GM23248 (cell line): ENCODE measurements at places on chromosomes 2 and 18. TPM values are rescaled to one million over a fixed set of nuclear protein-coding genes. Genes with fewer than 3 reads are reported as not detected.

DNA sequence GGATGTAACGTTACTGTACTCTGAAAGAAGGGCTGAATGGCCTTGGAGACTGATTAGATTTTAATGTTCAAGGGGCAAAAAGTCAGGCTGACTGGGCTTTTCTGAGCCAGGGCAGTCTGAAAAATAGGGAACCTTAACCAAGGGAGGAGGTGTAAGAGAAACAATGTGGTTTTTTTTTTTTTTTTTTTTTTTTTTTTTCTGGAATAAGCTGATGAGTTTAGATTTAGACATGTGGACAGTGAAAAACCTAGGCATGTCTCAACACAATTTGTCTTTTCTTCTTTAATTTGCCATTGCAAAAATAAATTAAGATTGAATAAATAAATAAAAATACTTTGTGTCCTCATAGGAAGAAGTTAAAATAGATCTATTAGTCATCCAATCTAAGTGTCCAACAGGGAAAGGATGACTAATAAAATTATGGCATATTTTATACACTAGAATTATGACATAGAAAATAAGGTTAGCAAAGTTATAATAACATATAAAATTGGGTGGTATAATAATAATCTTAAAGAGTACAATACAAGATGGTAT is 237.6 kb upstream of the TRIB2 start:
- peak; percentile 59 for DNase-seq

Gene RALB
- total RNA-seq: 65.7 and 78.5 TPM in 2 replicates

GRCh38 chr2:181991171-181991885 is 5.7 kb downstream of the PPP1R1C start:
- DNase-seq: no peak

DNA sequence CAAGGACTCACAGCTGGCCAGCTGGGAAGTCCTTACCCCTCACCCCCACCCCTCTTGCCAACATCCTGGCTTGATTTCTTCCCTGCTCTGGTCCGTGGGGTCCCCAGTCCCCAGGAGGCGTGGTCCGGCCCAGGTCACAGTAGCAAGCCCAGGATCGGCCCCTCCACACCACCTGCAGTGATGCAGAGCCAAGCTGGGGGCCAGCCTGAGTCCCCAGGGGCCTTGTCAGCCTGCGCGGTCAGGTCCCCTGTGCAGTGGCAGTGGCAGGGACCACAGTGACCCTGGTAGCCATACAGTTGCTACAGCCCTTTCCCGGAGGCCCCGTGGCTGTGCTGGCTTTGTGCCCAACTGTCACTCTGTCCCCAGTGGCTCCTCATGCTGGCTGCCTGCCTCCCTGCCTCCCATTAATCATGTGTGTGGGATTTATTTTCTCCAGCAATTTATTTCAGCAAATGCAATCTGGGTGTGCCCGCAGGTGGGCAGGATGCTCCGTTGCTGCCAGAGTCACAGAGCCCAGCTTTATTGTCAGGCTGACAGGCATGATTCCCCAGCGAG is 8.8 kb upstream of the PRSS56 start:
- DNase-seq: no peak

- DNase-seq: no peak
These were observed 206.0 kb upstream of the CXCR4 start for GRCh38 chr2:136323935-136324334.

- no peak for DNase-seq
These were observed 179.7 kb downstream of the GPD2 start for GRCh38 chr2:156615836-156616322.

- no peak for DNase-seq
These were observed 87.1 kb downstream of the CNTNAP5 start for GRCh38 chr2:124112206-124112605.

Gene FEV
- total RNA-seq: not detected in 2 replicates

Gene C18orf54
- 2.8 TPM in 2 replicates for total RNA-seq

DNA sequence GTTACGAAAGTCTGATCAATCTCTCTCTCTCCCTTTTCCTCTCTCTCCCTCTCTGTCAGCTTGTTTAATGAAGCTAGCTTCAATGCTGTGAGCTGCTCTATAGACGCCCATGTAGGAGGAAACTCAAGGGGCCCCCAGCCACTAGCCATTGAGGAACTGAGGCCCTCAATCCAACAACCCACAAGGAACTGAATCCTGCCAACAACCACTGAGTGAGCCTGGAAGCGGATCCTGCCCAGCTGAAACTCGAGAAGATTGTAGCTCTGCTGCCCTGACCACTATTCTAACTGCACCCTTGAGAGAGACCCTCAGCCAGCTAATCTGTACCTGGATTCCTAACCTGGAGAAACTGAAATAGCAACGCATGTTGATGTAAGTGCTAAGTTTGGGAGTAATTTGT is 129.2 kb downstream of the BCL11A start:
- DNase-seq: no peak

Gene PLEK
- total RNA-seq: not detected in 2 replicates
